ENCODE measurements at places on chromosomes 1 and 21.

DNA sequence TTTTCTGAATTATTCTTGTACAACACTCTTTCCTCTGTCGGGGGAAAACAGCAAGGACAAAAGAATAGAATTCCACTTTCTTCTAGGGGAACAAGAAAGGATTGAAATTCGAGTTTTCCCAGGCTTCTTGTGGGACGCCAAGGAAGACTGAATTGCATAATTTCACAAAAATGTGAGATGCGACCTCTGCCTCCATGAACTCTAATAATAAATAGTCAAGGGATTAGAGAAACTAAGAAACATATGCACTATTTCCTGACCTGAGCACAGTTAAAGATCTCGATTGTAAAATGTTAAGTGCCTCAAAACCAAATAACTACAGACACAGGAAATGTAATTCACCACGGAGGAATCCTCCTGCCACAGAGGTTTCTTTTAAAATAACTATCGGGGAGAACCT lies 117.3 kb upstream of the MARK1 start:
- peak; percentile 57 for DNase-seq

- no peak for DNase-seq
Observed at GRCh38 chr1:8462371-8462892, 144.5 kb downstream of the SLC45A1 start.

DNA sequence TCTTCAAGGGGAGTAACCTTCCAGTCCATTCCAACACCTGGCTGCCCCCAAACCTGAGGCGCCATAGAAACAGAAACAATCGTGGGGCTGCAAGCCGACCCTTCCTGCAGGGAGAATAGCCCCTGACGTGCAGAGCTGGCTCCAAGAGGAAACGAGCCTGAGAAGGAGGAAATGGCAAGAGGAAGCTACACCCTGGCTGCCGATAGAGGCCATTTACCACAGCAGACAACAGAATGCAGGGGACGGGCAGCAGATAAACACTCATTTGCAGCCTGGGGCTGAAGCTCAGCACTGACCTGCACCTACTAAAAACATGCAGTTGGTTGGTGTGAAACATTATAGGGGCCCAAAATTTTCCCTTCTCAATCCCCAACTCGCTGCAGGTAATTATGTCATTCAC lies 8.7 kb upstream of the TDRD10 start:
- no peak for DNase-seq

DNA sequence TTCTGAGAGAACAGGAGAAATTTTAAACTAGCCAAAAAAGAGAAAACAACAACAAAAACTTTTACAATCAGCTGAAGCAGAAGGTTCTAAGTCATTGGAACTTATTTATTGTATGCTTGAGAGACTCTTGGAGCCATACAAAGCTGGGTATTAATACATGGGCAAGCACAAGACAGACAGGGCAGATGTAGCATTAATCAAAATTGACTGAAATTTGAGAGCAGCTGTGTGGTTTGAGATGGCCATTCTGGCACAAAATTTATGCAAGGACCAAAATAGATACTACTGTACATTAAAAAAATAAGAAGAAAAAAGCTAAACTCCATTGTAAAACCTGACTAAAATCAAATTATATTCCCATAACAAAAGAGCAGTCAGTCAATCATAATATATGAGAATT lies 892.5 kb downstream of the PLA2G4A start:
- no peak for DNase-seq

DNA sequence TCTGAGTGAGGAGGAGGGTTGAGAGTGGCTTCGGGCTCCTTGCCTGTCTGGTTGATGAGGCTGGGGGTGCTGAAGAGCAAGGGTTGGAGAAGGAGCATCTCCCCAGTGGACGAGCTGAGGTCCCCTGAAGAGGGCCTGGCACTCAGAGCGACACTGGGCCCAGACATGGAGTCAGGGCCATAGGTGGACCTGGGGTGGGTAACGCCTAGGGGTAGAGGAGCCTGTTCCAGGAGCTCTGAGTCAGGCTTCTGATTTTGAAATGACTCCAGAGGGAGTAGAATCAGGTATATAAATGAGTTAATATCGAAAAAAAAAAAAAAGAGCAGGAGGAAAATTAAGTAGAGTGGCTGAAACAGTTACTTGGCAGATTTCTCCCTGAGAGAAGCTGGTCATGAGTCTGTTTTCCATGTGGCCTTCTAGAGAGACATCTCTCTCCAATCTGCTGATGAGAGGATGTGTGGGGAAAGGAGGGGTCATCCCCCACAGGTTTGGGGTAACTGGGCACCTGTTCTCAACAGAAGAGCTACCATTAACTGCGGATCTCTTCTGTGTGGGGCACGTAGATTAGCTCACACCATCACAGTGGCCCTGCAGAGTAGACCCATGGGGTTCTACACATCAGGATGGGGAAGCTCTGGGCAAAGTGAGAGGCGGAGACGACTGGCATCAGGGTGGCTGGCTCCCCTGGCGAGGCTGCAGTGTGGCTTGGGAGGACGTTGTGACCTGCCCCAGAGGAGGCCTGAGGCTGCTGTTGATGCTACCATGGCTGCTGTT lies 115.5 kb downstream of the DHRS3 start:
- no peak for DNase-seq

- no peak for DNase-seq
Observed at GRCh38 chr1:46277658-46278373, 25.6 kb downstream of the LRRC41 start.

DNA sequence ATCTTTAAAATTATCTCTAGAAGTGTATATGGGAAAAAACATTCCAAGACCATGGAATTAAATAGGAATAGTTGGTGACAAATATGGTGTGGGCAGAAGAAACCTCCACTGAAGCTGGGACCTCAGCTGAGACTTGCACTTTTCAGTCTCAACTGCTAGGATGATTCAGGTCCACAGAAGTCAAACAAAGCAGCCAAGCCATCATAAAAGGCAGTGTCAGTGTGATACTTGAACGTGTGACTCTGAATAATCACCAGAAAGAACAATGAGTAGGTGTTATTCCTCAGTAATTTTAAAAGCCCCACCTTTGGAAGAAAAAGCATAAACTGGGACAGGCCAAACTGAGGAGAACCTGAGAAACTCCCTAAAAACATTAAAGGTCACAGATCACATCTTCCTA lies 90.7 kb downstream of the ZNF281 start:
- DNase-seq: no peak

GRCh38 chr1:208868554-208868953 lies 624.4 kb upstream of the PLXNA2 start:
- peak; percentile 66 for DNase-seq
